ENCODE measurements at places on chromosomes 16 and 17.

- DNase-seq, result no peak
These were observed 3.3 kb downstream of the HOXB1 start for GRCh38 chr17:48527547-48527932.

DNA sequence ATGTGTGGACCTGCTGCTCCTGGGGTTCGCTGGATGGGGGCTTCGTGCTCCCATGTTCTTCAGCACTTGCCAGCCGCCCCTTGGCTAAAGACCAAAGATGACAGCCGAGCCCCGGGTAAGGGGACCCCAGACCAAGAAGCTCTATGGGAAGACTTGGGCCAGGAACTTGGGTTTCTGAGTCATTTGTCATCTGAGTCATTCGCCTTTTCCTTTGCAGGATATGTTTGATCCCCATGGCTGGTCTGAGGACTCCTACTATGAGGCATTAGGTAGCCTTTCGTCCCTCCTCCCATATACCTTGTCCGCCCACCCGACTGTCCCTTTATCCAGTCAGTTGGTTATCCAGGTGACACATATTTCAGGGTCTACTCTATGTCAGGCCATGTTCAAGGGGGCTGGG is 17.7 kb upstream of the ITGB4 start:
- no peak for DNase-seq

GRCh38 chr17:56933151-56933745 is 19.4 kb upstream of the TRIM25 start:
- no peak for DNase-seq

GRCh38 chr17:49074851-49075540 is 57.6 kb upstream of the B4GALNT2 start:
- DNase-seq, result peak; percentile 47

- peak; percentile 92 for DNase-seq
These were observed at the start of gene DHX58 for GRCh38 chr17:42112552-42113176. DHX58 (minus strand) TSS chr17:42112714; CDS start chr17:42111892, 822 bp downstream.

GRCh38 chr17:7929158-7930023 is at the start of gene KCNAB3:
KCNAB3 (minus strand) TSS chr17:7929856; CDS start chr17:7929435, 421 bp downstream.
- peak; percentile 84 for DNase-seq
